Ascending aorta (tissue), 2 donors: ENCODE measurements at places on chromosomes 7 and 10. TPM values are rescaled to one million over a fixed set of nuclear protein-coding genes. Genes with fewer than 3 reads are reported as not detected.

ADRB1 gene
- not detected for total RNA-seq

LIPF gene
- total RNA-seq, result 7.1 TPM

SEC24C gene
- total RNA-seq, result 65.9 TPM

SUN3 gene
- not detected for total RNA-seq

SLC26A4 gene
- 4.7 TPM for total RNA-seq

PGAM2 gene
- not detected for total RNA-seq

PTN gene
- 10.4 TPM for total RNA-seq

RASA4B gene
- total RNA-seq, result 143 TPM

DRGX gene
- not detected for total RNA-seq

CCL24 gene
- not detected for total RNA-seq

ITIH5 gene
- total RNA-seq, result 19.4 TPM

GIMAP5 gene
- 89.3 TPM for total RNA-seq

PI4K2A gene
- 33.7 TPM for total RNA-seq

ERV3-1 gene
- total RNA-seq, result 9.5 TPM

HOXA3 gene
- 14.4 TPM for total RNA-seq

NANOS1 gene
- total RNA-seq, result 5.3 TPM

- peak; percentile 61 for DNase-seq
Measured at GRCh38 chr7:1666823-1667565, 3.1 kb upstream of the ELFN1 start.

DNA sequence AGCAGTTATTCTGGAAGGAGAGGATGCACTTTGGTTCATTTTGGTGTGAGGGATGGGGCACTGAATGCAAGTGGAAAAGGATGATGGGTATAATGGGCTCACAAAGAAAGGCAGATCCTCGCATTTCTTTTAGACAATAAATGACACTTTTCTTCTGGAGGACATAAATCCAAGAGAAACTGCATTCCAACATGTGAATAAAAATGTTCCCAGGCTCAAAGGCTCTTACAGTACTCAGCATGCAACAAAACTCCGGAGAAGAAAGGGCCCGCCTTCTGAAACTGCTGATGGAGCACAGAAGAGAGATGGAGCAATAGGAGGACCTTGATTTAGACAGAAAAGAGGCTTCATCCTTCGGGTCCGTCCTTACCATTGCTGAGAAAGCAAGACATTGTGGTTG, 538.2 kb upstream of the DPP6 start:
- no peak for DNase-seq

- no peak for DNase-seq
Measured at GRCh38 chr10:89213191-89213808, 6.2 kb upstream of the CH25H start.

GRCh38 chr7:40234046-40234445, 99.2 kb downstream of the SUGCT start:
- no peak for DNase-seq

- DNase-seq, result no peak
Measured at GRCh38 chr7:5469375-5470166, 45.9 kb upstream of the TNRC18 start.

DNA sequence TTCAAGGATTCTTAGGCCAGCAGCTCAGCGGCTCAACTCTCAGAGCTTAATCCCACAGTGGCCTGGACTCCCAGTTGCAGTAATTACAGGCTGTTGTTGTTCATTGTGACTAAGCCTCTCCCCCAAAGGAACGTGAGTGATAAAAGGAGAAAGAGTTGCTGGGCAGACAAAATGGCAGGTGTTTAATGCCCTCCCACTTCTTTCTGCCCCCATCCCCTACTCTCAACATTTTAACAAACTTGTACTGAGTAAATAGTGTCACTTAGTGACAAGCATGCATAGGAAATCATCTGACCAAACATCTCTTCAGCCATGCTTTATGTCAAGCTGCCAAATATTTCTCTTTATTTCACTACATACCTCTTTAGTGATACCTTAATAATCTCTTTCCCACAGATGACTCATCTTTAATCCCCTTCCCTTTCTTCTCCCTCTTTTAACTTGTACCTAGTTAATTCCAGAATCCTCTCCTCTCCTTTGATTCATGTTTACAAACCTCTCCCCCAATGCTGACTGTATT, 12.4 kb upstream of the MTERF1 start:
- DNase-seq, result no peak

DNA sequence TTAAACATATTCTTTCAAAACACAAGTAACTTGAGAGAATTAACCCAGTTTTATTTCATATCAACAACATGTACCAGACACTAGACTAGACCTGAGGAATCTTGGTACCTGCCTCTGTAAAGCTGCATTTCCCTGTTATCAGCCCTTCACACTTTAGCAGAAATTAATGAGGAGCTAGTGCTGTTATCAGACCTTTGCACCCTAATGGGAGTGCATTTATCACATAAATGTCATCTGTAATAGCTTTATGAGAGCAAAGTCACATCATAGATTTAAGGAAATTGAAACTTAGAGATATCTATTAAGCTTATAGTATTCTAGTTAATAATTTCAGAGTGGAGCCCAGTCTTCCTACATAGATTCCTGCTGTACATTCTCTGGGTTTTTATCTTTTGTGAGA, 270.4 kb upstream of the YAE1 start:
- DNase-seq, result no peak

GRCh38 chr7:131921016-131921415, 364.6 kb upstream of the PODXL start:
- DNase-seq, result no peak

DNA sequence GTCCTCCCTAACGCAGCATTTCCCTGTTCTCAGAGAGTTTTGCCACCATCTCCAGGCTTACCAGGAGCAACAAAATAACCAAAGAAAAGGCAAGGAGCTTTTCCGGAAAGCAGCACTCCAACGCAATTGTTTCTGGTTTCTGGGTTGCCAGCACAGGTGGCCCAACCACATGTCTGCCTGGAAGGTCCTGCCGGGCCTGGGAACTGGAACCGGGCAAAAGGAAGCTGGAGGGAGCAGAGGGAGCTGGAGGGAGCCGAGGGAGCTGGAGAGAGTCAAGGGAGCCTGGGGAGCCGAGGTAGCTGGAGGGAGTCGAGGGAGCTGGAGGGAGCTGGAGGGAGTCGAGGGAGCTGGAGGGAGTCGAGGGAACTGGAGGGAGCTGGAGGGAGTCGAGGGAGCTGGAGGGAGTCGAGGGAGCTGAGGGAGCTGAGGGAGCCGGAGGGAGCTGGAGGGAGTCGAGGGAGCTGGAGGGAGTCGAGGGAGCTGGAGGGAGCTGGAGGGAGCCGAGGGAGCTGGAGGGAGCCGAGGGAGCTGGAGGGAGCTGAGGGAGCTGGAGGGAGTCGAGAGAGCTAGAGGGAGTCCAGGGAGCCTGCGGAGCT, 54.6 kb downstream of the STK32C start:
- no peak for DNase-seq

DNA sequence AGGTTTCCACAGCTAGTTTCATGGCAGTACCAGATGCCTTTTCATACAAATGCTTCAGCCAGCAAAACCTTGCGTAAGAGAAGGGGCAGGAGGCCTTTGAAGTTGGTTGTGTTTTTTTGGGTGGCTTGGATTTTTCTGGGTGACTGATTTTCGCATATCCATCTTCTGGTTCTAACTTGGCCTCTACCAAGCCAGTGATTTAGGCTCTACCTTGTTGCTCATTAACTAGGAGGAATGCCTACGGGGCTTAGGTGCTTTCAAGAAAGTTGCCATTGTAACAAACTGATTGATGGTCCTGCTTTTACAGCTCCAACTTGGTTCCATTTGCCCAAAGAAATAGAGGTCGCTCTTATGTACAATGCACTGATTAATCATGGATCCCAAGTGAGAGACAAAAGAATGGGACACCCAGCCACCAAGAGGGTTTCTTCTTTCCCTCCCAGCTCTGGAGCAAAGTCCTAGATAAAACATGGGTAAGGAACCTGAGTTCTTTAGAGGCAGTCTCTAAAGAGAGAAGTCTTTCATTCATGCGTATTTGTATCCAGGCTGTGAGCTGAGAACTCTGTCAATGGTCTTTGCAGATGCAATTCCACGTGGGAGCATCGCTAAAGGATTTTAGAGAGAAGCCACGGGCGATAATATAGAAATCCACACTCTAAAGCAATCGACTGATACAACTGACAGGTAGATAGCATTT, 92.1 kb upstream of the FGFR2 start:
- DNase-seq, result no peak

- DNase-seq, result no peak
Measured at GRCh38 chr10:95865814-95866466, 41.8 kb upstream of the CC2D2B start.

- peak; percentile 71 for DNase-seq
Measured at GRCh38 chr7:127252778-127253280, at the start of gene GRM8. Gene GRM8 (minus strand): TSS chr7:127252941.

DNA sequence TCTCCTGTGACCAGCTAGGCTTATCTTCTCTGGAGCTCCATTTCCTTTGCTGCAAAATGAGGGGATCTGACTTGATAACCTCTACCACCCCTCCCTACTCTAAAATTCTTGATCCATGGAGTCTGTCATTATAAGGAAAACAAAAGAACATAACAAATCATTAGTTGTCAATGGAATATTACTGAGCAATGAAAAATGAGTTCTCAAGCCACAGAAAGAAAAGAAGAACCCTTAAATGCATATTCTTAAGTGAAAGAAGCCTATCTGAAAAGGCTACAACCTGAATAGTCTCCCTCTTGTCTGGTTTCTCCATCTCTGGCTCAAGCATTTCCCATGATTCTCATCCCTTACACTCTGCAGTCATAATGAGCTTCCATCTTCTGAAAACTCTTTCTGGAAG, 110.4 kb downstream of the PRKCQ start:
- DNase-seq, result no peak

- no peak for DNase-seq
Measured at GRCh38 chr7:55349121-55349520, 16.0 kb upstream of the LANCL2 start.

DNA sequence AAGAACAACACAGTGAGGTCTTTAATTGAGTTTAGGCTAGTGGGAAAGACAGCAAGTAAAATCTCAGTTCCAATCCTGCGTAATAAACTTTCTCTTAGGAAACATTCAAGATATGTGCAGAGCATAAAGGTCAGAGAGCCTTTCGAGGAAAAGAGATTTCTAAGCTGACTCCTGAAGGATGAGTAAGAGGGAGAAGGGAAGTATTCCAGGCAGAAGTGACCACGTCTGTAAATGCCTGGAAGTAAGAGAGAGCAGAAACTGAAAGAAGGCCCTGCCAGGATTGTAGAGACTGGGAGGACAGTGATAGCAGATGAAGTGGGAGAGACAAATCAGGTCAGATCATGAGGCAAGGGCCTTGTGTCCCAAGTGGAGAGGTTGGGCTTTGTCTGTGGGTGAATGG, 41.8 kb downstream of the PNLIPRP3 start:
- DNase-seq, result no peak

GRCh38 chr10:79025199-79025832, 43.5 kb upstream of the ZMIZ1 start:
- DNase-seq, result no peak

DNA sequence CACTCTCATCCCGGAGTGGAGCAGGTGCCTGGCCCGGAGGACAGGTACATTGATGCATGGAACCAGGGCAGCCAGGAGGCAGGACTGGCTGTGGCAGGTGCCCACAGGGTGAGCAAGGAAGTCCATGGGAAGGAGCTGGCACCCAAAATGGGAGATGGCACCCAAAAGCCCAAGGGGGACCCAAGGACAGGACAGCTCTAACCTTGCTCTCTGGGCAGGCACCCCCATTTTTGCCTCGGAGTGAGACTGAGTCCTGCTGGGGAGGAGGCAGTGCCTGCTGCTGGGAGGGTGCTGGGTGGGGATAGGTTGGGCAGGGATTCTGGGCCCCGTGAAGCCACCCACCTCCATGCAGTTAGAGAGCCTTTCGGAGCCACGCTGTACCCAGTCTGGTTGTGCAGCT, 234.5 kb downstream of the TCERG1L start:
- no peak for DNase-seq

DNA sequence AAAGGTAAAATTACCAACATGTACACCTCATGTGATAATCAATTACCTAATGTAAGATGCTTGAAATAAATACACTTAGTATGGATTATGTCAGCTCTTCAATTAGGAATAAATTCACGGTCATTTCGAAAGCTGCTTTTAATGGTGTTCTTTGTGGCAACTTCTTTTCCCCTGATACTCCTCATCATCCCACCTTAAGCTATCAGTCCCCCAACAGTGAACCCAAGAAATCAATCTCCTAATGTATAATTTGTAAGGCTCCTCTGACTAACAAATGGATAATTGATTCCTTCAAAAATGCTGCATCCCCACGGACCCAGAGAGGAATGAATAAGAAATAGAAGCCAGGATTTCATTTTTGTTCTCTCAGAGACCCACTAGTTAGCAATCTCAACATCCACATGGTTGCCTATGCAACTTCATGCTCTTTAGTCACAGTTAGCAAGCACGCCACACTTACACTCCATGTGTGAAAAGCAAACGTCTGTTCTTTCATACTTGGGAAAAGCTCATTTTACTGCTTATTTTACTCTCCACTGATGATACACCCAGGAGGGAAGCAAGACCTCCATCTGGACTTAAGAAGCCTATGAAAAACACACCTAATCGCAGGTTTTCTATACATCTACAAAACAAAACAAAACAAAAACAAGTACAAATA, 70.1 kb downstream of the VPS41 start:
- no peak for DNase-seq

DNA sequence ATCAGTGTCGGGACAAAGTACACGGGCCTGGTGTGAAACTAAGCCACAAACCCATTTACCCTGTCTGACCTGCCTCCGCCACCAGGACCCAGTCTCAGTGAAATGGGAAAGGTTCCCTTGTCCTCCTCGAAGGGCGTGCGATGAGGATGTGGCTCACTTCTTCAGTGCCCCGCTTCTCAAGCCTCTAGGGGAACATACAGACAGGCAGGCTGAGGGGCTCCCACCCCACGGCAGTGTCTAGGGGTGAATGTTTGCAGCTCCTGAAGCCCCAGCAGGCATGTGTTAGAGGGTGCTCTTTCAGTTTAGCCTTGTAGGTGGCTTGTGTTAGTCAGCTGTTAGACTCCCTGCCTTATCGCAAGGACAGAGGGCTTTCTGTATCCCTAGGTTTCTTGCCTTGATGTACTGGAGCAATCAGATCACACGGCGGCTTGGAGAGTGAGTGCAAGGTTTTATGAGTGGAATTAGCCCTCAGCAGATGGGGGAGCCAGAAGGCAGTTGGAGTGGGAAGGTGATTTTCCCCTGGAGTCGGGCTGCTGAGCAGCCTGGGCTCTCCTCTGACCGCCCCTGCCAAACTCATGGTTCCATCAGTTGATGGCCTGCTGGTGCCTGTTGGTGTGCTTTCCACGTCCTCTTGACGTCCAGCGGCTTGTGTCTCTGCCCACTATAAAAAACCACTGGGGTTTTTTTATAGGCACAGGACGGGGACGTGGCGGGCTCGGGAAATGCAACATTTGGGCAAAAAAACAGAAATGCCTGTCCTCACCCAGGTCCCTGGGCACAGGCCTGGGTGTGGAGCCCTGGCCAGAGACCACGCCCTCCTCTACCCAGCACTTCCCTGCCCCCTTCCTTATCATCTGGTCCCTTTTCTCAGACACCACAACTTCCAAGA, 759 bp downstream of the NUDT1 start:
- DNase-seq, result no peak

GRCh38 chr10:125778556-125778955, 2.9 kb upstream of the MMP21 start:
- DNase-seq, result no peak

- DNase-seq, result no peak
Measured at GRCh38 chr10:132774902-132775863, 10.8 kb downstream of the NKX6-2 start.

GRCh38 chr10:28640551-28640950, 36.8 kb upstream of the BAMBI start:
- DNase-seq, result no peak

- DNase-seq, result no peak
Measured at GRCh38 chr10:66844176-66844942, 81.5 kb upstream of the LRRTM3 start.

- DNase-seq, result no peak
Measured at GRCh38 chr7:80588591-80588990, 49.9 kb upstream of the CD36 start.

GRCh38 chr7:159083698-159084068, 61.0 kb downstream of the VIPR2 start:
- no peak for DNase-seq
